Erythroblast (primary cell): ENCODE measurements at places on chromosomes 13 and 19.

GRCh38 chr19:49565261-49565660 is 15.1 kb downstream of the NOSIP start:
- no peak for DNase-seq

- DNase-seq, result peak; percentile 96
Measured at GRCh38 chr19:36139473-36140303, at the start of gene CAPNS1. CAPNS1 (plus strand) TSS chr19:36140066; CDS start chr19:36141012, 946 bp downstream.

- peak; percentile 9 for DNase-seq
Measured at GRCh38 chr19:41705393-41706174, 2.8 kb upstream of the CEACAM5 start.

DNA sequence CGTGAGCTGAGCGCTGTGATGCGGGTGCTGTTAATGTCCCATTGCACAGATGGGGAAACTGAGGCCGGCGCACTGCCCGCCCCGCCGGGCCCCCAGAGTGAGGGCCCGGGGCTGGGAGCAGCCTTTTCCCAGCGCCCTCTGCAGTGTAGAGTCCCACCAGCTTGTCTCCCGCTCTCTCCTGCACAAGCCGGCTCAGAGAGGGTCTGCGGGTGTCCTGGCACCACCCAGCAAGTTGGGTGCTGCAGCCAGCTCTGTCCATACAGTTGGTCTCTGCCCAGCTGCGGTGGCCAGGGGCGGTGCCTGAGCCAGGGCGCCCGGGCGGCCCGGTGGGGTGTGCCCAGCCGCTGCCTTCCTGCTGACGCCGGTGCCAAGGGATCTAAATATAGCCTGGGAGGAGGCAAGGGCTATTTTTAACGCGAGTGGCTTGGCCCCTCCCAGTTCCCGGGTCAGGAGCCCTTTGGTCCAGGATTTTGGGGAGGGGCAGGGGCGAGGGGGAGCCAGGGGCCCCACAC is 19.3 kb downstream of the GADD45B start:
- DNase-seq, result no peak

DNA sequence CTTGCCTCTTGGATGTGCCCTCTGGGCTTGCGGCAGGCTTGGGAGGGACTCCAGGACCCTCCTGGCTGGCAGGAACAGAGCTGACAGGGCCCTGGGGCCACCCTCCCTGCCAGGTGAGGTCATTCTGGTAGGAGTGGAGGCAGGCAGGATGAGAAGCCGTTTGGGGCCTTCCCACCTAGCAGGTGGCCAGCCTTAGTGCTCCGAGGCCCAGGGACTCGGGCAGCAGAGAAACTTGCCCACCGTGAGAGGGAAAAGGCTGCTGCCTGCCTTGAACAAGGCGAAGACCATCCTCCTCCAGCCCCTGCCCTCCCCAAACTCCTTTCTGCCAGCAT is 8.5 kb downstream of the RFX1 start:
- no peak for DNase-seq

GRCh38 chr19:38538386-38538785 is 79.4 kb downstream of the MAP4K1 start:
- DNase-seq, result no peak

DNA sequence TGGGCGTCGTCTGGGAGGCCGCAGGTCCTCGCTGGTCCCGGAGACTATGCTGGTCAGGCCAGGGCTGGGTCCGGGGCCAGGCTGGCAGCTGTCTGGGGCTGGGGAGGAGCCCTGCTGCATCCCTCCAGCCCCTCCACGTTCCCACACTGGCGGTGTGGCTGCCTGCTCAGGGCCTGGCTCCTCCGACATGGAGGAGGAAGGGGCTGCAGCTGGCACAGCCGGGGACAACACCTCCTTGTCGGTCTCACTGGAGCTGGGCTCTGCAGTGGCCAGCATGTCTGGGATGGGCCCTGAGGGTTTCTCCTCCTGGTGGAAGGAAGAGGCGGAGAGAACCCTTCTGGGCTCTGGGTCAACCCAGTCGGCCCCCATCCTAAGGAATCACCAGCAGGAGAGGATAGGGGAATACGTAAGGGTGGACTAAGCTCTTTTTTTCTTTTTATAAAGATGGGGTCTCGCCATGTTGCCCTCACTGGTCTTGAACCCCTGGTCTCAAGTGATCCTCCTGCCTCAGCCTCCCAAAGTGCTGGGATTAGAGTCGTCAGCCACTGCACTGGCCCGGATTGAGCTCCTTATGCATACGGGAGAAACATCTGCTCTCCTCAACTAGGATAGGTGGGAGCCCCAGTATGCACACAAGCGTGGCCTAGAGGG is 806 bp downstream of the ZNF414 start:
- DNase-seq, result no peak

DNA sequence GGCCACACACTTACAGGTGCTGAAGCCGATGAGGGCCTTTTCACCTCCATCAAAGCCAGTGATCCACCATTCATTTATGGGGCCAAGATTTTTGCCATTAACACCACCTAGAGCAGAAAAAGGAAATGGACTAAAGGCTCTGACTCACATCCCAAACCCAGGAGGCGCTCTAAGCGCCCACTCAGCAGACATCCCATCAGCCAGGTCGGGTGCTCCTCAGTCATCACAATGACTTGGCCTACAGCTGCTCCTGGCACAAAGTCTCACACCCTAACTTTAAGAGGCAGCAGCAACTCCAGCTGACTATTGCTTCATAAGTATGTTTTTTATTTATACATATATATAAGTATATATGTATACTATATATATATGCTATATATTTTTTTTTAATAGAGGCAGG is 36.1 kb upstream of the EIF3G start:
- DNase-seq, result no peak

DNA sequence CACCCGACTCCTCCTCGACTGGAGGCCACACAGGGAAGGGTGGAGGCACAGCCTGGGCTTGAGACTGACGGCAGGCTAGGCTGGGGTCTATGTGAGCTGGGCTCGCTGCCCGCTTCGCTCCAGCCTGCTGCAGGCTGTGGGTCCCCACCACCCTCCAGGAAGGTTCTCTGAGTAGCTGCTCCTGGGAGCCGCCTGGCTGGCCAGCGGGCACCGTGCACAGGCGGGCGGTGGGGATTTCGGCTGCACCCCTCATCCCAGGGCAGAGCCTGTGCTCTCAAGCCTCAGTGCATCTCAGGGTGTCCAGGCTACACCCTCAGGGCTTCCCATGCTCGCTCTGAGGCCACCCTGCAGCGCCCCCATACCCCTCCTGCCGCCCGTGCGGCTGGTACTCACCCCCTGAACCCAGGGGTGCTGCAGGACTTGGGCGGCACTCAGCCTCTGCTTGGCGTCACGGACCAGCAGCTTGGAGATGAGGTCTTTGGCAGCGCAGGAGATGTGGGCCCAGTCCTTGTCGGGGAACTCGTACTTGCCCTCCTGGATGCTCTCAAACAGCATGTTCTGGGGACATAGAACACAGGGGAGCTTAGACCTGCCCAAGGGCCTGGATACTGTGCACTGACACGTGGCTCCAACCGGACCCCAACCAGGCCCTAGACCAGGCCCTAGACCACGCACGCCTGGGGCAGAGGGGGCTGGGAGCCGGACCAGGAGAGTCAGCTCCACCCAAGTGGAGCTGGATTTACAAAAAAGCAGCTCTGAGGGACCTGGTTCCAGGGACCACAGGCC is 10.2 kb downstream of the MKNK2 start:
- no peak for DNase-seq

DNA sequence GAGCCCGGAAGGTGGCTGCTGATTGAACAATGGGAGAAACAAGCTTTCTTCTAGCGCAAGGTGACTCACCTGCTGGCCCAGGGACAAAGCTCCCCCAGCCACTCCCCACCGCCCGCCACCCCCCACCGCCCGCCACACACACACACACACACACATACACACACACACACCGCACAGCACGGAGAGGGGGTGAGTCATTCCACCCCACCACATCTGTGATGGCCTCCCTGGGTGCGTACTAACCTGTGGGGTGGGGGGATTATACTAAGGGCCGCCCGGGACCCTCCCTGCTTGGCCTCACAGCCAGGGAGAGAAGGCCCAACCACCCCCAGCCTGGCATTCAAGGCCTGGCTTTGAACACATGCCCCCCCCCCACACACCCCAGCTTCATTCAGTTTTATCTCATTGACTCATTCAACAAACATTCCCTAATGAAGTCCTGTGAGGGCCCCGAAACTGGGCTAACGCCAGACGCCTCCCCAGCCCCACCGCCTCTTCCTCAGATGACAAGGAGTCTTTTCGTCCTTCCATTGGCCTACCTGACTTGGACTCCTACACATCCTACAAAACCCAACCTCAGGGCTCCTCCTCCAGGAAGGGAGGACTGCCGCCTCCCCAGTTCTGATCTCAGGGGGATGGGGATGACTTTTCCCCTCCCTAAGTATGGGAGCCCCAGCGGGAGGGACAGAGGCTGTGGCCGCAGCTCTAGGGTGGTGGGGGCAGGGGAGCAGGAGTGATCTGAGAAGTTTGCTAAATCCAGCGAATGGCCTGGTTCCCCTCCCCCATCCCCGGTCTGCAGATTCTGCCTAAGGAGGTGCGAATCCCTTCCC is 5.8 kb upstream of the ONECUT3 start:
- no peak for DNase-seq

DNA sequence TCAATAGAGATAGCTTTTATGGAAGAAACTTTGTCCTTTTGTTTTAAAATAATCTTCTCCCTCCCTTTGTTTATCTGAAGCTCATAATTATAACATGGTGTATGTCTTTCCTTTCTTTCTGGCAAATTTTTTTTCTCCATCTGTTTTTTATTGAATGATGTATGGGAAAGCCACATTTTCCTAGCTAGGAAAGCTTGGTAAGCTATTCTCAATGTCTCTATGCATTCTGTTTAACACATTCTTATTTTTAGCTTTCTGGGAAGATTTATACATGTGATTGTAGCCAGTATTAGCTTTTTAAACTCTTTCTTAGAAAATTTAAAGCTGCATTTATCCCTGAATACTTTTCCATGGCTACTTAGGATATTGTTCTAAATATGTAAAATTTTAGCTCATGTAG is 124.9 kb upstream of the CSNK1A1L start:
- DNase-seq, result no peak

- no peak for DNase-seq
Measured at GRCh38 chr13:28678809-28679208, 19.9 kb downstream of the POMP start.

- no peak for DNase-seq
Measured at GRCh38 chr19:28359431-28360414, 853.2 kb downstream of the UQCRFS1 start.

DNA sequence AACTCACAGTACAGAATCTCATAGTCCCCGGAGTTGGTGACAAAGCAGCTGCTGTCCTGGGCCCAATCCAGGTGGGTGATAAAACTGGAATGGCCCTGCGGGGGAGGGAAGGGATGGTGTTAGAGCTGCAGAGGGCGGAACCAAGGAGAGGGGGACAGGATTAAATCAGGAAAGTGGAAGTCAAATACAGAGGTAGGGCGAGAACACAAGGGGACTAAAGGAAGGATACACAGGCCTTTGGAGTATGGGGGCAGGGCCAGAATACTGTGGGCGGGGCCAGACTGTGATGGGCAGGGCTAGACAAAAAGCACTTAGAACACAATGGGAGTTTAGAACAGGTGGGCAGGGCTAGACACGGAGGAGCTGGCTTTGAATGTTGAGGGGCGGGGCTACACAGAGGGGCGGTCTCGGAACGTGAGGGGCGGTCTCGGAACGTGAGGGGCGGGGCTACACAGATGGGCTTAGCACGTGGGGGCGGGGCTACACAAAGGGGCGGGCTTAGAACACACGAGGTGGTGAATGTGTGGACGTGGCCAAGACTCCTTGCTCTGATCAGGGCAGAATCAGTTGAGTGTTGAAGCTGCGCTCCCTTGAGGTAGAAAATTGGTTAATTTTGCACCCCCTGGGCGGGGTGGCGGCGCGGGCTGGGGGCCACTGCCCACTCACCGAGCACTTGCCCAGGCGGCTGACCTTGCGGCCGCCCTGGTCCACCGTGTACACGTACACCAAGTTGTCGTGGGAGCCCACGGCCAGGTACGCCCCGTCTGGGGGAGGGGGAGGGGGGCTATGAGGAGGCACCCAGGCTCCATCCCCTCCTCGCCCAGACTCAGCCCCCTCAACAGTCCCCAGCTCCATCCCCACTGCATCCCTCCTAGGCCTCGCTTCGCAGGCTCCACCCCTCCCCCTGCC is 14.0 kb upstream of the GPR4 start:
- peak; percentile 92 for DNase-seq

DNA sequence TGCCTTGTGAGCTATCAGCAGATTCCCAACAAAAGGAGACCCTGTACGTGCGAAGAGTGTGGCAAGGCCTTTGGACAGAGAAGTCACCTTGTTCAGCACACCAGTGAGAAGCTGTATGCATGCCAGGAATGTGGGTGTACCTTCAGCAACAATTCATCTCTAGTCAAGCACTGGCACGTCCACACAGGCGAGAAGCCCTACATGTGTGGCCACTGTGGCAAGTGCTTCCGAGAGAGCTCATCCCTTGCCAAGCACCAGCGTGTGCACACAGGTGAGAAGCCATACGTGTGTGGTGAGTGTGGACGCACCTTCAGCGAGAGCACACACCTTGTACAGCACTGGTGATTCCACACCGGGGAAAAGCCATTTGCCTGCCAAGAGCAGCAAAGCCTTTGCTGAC is 7.6 kb upstream of the ZSCAN22 start:
- DNase-seq, result no peak

GRCh38 chr13:99473515-99473914 is 27.8 kb upstream of the TM9SF2 start:
- no peak for DNase-seq

- no peak for DNase-seq
Measured at GRCh38 chr13:99334221-99334620, 27.0 kb upstream of the GPR183 start.

- no peak for DNase-seq
Measured at GRCh38 chr19:41758846-41759245, 3.5 kb downstream of the CEACAM6 start.

DNA sequence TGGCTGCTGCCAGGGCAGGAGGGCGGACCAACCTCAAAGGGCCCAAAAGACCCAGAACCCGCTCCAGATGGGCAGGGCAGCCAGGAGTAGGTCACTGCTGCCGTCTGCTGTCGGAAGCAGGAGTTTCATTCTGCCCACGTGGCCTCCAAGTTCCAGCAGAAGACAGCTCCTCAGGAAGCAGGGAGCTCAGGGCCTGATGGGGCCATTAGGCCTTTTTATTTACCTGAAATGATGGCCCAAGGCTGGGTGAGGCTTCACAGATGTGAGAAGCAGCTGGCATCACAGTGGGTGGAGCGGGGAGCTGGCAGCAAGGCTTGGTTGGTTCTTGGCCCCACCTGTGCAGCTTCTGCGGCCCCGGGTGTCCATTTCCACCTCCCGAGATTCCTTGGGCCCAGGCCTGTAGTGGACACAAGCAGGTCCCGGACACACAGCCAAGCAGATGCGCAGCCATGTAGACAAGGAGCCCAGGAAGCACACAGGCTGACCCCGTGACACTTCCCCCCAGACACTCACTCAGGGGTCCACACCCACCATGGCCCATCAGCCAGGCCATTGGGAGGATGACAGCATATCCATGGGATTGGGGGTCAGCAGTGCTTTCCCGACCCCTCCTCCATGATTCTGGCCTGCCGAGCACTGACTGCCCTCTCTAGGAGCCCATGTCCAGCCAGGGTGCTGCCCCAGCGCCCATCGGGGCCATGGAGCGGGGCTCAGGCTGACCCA is 26.4 kb downstream of the C13orf46 start:
- peak; percentile 31 for DNase-seq

GRCh38 chr13:27037571-27037970 is 134.0 kb downstream of the USP12 start:
- DNase-seq, result no peak

- peak; percentile 80 for DNase-seq
Measured at GRCh38 chr19:17097593-17098126, 22.1 kb downstream of the MYO9B start.
